CD14-positive monocyte (primary cell): ENCODE measurements at places on chromosomes 11 and 22. TPM values are rescaled to one million over a fixed set of nuclear protein-coding genes. Genes with fewer than 3 reads are reported as not detected.

Gene B3GAT1
- polyA plus RNA-seq = 0.03 TPM in 1 of 2 replicates, not detected in the other

Gene P2RX6
- polyA plus RNA-seq = 0.06 TPM in 1 of 2 replicates, not detected in the other

Gene IGSF9B
- not detected for polyA plus RNA-seq

Gene FBLN1
- 0.17 TPM for polyA plus RNA-seq

Gene PRR33
- polyA plus RNA-seq = not detected

DNA sequence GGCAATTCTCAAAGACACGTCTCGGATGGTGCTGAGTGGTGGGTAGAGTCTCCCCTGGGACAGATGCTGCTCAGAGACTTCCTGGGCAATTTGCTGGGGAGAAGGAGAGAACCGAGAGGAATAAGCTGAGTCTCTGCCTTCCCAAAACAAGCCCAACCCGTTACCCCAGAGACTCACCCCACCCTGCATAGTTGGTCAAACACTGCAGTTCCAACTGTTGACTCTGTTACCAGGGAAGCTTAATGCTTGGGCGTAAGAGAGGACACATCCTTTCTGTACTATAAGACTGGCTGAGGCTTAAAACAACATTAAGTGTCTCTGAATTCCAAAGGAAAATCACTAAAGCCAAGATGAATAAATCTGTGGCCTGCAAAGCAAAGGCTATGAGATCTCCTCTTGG is 68.1 kb downstream of the CCDC81 start:
- DNase-seq = no peak

- no peak for DNase-seq
Observed at GRCh38 chr22:39967103-39967829, 7.1 kb downstream of the TMA7B start.

DNA sequence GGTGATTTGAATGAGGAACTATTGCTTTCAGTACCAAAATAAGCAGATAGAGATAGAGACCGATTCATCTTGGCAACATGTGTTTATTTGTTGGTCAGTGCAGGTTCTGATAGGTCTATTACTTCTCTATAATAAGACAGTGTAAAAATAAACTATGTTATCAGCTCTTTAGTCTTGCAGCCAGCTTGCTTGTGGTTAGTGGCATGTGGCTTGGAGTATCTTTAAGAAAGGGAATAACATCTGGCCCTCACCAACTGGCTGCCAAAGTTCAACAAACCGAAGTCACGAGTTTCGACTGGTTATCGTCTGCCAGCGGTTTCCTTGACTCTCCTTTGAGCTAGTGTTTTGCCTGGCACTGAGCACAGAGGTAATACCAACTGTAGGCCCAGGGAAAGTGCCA is 71.8 kb downstream of the CTTN start:
- DNase-seq = no peak

DNA sequence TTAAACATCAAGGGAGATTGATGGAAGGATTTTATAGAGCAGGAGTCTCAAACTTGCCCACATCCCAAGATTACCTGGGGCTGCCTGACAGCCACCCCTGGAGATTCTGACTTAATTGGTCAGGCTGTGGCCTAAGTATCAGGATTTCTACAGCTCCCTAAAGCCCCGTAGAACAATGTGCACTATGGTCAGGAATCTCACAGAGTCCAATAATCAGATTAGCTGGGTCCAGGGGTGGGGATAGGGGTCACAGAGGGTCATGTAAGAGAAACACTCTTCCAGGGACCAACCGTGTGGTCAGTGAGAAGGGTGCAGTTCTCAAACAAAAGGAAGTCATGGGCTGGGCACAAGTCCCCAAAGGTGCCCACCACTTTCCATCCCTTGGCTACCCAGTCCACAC is 20.5 kb upstream of the FBLN1 start:
- no peak for DNase-seq

DNA sequence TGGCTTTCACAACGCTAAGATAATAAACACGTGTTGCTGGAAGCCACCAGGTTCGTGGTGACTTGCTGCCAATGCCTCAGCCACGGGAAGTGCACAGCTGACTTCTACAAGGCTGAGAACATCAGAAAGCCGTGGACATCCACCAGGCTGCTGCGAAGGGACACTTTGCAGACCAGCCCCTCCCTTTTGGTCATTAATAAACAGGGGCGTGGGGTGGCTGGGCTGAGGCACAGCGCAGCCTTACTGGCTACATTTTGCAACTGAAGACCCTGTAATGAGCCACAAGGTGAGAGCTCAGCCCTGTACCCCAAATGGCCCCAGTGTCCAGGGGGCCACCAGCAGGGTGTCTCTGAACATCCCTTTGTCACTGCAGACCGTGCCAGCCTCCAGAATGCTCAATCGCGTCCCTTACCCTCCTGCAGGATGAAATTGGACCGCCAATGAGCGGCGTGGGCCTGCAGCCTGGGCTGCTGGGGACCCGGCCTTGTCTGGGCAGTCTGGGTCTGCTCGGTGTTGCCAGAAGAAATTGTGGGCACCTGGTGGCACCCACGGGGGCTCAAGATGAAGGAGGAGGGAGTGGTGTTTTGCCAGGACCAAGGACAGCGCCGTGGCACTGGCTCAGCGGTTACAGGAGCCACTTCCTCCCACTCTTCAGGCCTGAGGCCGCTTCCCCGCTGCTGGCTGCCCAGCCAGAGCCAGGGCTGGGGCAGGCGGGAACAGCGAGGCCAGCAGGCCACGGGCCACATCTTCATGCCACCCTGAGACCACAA is 181.9 kb downstream of the CTTN start:
- no peak for DNase-seq

DNA sequence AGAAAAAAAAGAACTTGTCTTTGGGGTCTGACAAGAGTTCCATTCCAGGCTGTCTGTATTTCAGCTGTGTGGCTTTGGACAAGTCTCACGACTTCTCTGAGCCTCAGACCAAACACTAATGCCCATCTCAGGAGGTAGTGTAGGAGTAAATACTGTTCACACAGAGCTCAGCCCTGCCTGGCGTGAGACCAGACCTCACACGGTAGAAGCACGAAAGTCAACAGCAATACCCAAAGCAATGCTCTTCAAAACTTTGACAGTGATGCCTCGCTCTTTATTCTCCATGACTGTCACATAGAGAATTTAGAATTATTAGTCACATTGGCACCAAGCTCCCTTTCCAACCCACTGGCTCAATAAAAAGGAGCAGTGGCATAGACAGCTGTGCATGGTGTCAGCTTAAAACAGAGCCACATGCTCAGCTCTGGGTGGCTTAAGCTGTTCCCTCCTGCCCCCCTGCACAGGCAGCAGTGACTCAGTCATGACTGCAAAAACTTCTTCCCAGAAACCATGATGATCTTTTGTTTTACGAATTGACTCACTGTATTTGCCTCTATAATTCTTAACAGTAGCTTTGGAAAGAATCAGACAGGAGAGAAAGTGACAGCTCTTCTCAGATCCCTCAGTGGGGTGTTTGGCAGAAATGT is 74.0 kb upstream of the PHF21B start:
- DNase-seq = no peak

DNA sequence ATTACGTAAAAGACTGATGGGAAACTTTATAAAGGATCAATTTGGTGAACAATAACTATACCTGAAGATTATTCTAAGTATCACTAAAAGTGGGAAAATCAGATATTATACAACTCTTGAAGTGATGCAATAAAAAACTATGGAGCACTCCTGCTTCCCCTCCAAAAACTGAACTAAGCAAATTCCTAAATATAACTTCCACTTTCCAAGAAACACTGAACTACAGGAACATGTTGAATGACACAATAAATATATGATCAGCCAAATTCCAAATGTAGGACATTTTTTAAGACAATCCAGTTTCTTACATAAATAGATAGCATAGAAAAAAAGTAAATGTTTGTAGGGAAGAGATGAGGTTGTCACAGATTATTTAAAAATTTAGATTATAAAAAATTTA is 102.1 kb upstream of the APOA1 start:
- DNase-seq = no peak

DNA sequence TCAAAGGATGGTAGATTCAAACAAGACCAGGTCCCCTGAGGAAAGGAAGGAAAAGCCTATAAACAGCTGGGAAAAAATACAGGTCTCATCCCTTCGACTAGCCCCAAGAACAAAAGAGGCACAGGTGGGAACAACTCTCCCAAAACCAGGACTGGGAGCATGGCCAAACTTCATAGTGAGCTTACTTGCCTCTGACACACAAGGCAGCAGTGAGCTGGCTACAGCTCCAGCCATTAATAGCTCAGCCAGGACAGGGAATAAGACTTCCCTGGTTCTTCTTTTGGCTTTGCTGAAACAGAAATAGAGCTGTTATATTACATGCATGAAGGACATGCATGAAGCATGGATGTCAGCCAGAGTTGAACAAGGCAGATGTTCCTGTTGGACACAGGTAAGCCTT is at the start of gene OR10A2:
OR10A2 (plus strand) TSS at position 97 of the 400 bp plus-strand sequence. CDS start 6,698 bp downstream, outside the sequence.
- no peak for DNase-seq

- DNase-seq = no peak
Observed at GRCh38 chr11:9210224-9210921, 54.8 kb downstream of the DENND5A start.

- peak; percentile 45 for DNase-seq
Observed at GRCh38 chr22:31922534-31922933, 21.8 kb upstream of the YWHAH start.

- no peak for DNase-seq
Observed at GRCh38 chr11:73170140-73170539, 28.0 kb upstream of the FCHSD2 start.

DNA sequence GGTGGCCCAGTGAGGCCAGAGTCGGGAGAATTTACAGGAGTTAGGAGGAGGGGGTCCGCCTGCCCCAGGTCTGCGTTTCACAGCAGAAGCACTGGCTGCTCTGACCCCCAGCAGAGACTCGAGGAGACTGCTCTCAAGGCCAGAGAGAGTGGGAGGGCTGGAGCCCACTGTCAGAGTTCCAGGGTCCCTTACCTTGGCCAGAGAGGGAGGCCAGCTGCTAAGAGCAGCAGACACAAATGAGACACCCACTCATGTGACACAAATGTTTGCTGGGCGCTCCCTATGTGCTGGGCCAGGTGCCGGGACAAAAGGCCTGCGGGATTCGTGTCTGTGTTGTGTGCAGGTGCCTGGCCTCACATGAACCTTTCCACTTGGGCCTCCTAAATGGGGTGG is 2.8 kb upstream of the TNFRSF13C start:
- DNase-seq = no peak

DNA sequence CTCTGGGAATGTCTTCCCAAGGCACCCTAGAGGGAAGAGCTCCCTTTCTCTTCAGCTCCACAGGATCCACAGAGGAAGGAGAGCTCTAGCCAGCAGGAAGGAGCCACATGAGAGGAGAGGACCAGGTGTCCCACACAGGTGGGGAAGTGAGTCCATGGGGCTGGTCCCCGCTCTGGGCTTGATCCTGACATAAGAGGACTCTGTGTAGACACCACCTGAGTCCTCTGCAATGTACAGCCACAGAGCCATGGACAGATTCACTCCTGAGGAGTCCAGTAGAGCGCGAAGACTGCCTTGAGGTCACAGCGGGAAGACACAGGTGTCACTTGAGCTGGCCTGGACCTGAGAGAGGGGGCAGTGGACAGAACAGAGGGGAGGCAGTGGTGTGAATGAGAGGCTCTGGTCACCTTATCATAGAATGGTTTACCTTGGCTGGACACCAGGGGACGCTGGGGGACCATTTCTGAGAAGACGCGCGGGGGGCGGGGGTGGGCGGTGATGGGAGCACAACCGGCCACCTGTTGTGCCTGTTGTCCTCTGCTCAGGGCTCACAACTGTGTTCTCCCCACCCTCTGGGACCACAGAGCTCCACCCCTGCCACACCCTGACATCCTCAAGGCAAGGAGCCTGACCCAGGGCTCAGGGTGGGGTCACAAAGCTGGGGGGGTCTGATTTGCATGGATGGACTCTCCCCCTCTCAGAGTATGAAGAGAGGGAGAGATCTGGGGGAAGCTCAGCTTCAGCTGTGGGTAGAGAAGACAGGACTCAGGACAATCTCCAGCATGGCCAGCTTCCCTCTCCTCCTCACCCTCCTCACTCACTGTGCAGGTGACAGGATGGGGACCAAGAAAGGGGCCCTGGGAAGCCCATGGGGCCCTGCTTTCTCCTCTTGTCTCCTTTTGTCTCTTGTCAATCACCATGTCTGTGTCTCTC is 128.2 kb downstream of the ZNF280B start:
- DNase-seq = no peak

GRCh38 chr11:46353698-46354097 is 6.4 kb downstream of the DGKZ start:
- DNase-seq = no peak

DNA sequence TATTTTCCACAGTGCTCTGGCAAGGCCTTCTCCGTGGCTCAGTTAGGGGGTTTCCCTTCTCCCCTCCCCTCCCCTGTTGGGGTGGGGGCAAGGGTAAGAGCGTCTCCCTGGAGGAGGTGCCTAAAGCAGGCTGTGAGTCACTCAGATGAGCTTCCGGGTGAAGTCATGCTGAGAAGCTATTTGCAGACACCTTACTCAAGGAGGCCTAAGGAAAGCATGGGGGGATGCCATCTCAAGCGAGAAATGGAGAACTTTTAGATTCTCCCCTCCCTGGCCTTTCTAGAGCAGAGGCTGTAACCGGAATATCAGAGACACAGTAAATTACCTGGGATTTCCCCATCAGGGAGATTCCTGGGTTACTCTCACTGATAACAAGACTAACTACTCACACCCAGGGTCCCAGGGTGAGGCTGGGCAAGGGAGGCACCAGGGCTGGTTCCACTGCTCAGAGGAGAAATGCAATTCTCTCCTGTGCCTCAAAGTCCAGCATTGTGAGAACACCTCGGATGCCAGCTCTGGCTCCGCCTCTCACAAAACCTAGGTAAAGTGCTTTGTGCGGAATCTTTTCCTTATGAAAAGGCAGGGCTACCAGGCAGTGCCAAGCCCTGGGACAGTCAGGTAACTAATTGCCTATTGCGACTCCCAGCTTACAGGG is 123.6 kb downstream of the ABTB2 start:
- peak; percentile 75 for DNase-seq
